ENCODE measurements at places on chromosomes 6 and 20. TPM values are rescaled to one million over a fixed set of nuclear protein-coding genes. Genes with fewer than 3 reads are reported as not detected.

Gene SLC17A3
- total RNA-seq = not detected

- H3K27ac ChIP-seq = no peak overlapping the region
- H3K27me3 ChIP-seq = no peaks in the 10 kb centered on the region
- no peaks in the 10 kb centered on the region for H3K36me3 ChIP-seq
- H3K4me1 ChIP-seq = no peaks in the 10 kb centered on the region
Observed at GRCh38 chr6:148818939-148819575, 72.2 kb downstream of the UST start.

DNA sequence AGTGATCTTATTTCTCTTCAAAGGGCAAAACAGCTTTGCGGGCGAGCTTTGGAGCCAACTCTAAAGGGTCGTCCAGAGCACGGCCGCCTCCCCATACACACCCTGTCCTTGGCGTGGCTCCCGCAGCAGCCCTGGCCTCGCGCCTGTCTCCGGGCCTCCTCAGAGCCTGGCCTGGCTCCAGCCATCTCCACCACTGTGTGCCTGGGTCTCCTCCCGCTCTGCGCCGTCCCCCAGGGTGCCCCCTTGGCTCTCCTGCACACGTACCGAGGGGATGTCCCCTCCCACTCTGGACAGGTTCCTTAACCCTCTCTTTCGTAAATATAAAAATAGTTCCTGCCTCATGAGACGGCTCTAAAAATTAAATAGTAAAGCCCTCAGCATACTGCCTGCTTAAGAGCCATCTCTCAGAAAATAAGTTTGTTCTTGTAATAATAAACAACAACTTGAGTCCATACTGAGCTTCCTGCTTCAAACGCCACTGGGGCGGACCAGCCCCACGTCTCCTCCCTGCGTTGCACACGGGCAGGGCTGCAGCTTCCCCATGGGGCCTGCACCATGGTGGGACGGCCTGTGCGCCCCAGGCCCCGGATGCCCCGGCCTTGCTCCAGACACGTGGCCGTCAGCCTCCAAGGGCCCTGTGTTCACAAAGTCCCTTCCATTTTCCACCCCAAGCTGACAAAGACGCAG, 226.2 kb downstream of the TTLL2 start:
- peaks cover 15% of the 10 kb centered on the region for H3K4me1 ChIP-seq
- no peaks in the 10 kb centered on the region for H3K27me3 ChIP-seq
- DNase-seq = peak; percentile 93
- H3K36me3 ChIP-seq = no peaks in the 10 kb centered on the region
- peak overlapping the region; percentile 71 for H3K27ac ChIP-seq
- H3K4me3 ChIP-seq = no peak overlapping the region

Gene TSPO2
- not detected for total RNA-seq

Gene HLA-DQA1
- 0.16 TPM for total RNA-seq

Gene TSPYL4
- total RNA-seq = 18.5 TPM

DNA sequence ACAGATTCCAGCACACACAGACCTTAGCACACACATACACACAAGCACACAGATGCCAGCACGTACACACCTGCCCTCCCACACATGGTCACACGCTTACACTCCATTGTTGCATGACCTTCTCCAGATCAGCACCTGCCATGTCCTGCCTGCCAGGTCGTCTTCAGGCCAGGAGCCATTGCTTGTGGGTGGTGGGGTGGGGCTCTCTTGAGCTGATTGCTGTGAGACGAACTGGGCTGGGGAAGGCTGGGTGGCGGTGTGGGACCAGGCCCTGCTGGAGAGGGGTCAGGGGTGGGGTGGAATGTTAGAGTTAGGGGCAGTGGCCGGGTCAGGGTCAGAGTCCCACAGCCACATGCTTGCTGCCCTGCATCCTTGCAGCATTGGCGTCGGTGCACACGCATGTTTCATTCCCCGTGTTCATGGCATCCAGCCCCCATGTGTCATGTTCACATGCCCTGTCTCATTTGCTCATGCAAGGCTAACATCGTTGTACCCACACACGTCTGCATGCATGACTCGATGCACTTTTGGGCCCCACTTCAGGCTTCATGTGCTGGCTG, 6.5 kb upstream of the NPBWR2 start:
- peak; percentile 43 for DNase-seq
- H3K36me3 ChIP-seq = no peaks in the 10 kb centered on the region
- H3K4me3 ChIP-seq = no peak overlapping the region
- no peak overlapping the region for H3K27ac ChIP-seq

DNA sequence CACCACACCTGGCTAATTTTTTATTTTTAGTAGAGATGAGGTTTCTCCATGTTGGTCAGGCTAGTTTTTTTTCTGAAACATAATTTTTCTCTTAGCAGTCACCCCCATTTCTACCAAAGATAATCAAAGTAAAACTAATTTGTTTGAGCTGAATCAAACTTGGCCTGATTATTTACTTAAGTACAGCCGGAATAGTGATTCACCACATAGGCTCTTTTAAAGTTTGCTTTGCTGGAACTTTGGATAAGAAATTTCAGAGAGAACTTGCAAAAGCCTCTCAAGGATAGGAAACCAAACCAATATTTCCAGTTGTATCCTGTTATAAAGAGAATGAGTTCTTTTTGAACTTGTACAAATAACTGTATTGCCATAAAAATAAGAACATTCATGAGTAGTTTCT, 105.0 kb upstream of the SYNCRIP start:
- no peak overlapping the region for H3K27ac ChIP-seq
- no peak overlapping the region for H3K4me3 ChIP-seq
- H3K27me3 ChIP-seq = no peaks in the 10 kb centered on the region
- no peaks in the 10 kb centered on the region for H3K36me3 ChIP-seq

DNA sequence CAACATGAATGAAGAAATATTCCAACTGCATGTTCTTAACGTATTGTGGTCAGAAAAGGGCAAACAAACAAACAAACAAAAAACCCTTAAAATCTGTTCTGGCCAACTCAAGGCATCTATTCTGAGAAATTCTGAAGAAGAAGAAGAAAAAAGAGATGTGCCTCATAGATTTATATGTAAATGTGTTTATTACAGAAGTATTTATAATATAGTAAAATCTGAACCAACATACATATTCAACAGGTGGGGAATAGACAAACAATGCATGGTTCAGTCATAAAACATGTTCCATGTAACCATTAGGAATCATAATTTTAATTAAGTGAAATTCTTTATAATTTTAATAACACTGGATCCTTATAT, 616 bp downstream of the BTN3A2 start:
- H3K4me3 ChIP-seq = peak overlapping the region; percentile 48
- peaks cover 5% of the 10 kb centered on the region for H3K36me3 ChIP-seq
- DNase-seq = no peak
- H3K27ac ChIP-seq = peak overlapping the region; percentile 87

- no peaks in the 10 kb centered on the region for H3K36me3 ChIP-seq
- no peaks in the 10 kb centered on the region for H3K4me1 ChIP-seq
- H3K4me3 ChIP-seq = no peak overlapping the region
- DNase-seq = no peak
- H3K27me3 ChIP-seq = no peaks in the 10 kb centered on the region
Observed at GRCh38 chr6:108368431-108369030, 73.7 kb downstream of the AFG1L start.

Gene MTHFD1L
- total RNA-seq = 2.5 TPM

Gene FGD2
- total RNA-seq = 39.3 TPM

DNA sequence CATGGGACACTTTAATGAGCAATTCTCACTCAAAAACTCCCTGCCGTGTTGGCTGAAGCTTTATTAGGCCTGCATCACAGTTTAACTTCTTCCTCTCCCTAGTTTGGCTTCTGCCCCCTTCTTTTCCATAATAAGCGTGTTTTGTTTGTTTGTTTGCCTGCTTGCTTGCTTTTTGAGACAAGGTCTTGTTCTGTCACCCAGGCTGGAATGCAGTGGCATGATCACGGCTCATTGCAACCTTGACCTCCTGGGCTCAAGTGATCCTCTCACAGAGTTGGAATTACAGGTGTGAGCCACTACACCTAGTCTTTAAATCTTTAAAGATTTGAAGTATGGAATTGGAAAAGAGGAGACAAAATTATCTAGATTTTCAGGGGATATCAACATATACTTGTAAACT, 25.4 kb upstream of the DNAAF9 start:
- H3K27me3 ChIP-seq = no peaks in the 10 kb centered on the region
- no peak overlapping the region for H3K4me3 ChIP-seq
- H3K36me3 ChIP-seq = no peaks in the 10 kb centered on the region
- no peak overlapping the region for H3K27ac ChIP-seq
- no peak for DNase-seq

Gene HLA-DRB1
- 31.4 TPM for total RNA-seq

DNA sequence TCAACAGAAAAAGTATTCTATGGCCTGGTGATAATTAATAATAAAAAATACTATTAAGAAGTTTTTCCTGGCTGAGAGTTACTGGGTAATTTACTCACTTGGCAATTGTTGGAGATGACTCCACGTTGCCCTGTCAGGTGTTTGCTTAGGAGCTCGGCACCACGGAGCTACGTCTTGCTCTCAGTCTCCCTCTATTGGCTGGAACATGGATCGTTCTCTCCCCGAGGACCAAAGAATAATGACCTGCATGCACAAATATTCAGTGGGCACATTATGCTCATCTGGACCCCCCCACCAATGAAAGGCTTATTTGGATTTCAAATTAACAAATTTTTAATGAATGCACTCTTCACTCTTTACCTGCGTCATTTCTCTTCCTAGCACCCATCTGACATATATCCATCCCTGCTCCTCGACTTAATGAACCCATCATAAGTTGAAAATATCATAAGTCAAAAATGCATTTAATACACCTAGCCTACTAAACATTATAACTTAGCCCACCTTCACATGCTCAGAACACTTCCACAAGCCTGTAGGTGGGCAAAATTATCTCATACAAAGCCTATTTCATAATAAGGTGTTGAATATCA, 71.0 kb upstream of the CD83 start:
- H3K36me3 ChIP-seq = no peaks in the 10 kb centered on the region
- DNase-seq = no peak
- H3K27ac ChIP-seq = no peak overlapping the region
- no peaks in the 10 kb centered on the region for H3K4me1 ChIP-seq

GRCh38 chr6:119110601-119111548, 32.4 kb upstream of the FAM184A start:
- no peak for DNase-seq
- no peaks in the 10 kb centered on the region for H3K36me3 ChIP-seq
- no peak overlapping the region for H3K27ac ChIP-seq
- H3K27me3 ChIP-seq = no peaks in the 10 kb centered on the region
- no peak overlapping the region for H3K4me3 ChIP-seq

DNA sequence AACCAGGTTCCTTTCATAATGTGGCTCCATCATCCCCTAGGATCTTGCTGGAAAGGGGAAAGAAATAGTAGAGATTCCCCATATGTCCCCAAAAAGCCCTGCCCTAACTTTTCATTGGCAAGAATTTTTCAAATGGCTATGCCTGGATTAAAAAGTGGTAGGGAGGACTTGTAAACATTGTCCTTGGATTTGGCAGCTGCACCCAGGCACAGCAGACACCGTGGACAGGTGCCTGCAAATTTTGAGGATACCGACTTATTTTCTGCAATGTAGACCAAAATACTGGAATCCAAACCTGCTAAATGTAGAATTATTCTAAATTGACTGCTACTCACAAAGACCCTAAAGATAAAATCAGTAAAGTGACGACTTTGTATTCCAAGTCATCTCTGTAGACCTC, 203.3 kb upstream of the PLCB4 start:
- H3K27ac ChIP-seq = no peak overlapping the region
- no peak for DNase-seq
- no peaks in the 10 kb centered on the region for H3K36me3 ChIP-seq
- H3K4me1 ChIP-seq = no peaks in the 10 kb centered on the region
- H3K4me3 ChIP-seq = no peak overlapping the region

DNA sequence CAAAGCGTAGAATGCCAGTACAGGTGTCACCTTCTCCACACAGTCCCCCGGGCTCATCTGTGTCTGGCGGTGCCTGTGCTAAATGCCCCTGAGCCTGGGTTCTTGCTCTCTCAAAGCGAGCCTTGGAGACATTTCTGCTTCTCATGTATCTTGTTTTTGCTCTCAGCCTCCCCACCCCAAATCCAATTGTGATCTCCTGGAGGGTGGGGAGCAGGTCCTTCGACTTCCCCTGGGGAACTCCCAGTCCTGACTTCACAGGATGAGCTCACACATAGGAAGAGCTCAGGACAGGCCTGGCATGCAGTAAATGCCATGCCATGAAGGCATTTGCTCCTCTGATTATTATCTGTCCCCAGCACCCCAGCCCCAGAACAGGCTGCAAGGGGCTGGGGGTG, 58.1 kb downstream of the NOL4L start:
- peaks cover 21% of the 10 kb centered on the region for H3K4me1 ChIP-seq
- H3K4me3 ChIP-seq = no peak overlapping the region
- H3K27me3 ChIP-seq = no peaks in the 10 kb centered on the region
- H3K27ac ChIP-seq = no peak overlapping the region
- no peak for DNase-seq

Gene GHRH
- total RNA-seq = not detected

DNA sequence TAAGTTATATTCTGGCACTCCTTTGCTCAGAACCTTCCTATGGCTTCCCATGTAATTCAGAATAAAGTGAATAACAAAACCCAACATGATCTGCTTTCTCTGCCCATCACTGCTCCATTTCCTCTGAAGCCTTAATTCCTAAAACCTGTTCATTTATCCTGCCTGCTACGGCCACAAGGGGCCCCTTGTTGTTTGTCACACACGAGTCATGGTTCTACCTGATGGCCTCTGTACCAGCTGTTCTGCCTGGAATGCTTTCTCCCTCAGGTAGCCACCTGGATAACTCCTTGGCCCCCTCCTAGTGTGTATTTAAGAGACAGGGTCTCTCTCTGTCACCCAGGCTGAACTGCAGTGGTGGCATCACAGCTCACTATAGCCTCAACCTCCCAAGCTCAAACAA, 26.8 kb downstream of the ERGIC3 start:
- H3K27ac ChIP-seq = no peak overlapping the region
- DNase-seq = no peak
- no peaks in the 10 kb centered on the region for H3K36me3 ChIP-seq

- H3K36me3 ChIP-seq = no peaks in the 10 kb centered on the region
- no peak overlapping the region for H3K4me3 ChIP-seq
- no peaks in the 10 kb centered on the region for H3K27me3 ChIP-seq
- no peak overlapping the region for H3K27ac ChIP-seq
- no peak for DNase-seq
Observed at GRCh38 chr6:138520463-138520862, 21.2 kb upstream of the NHSL1 start.
